NCI-H187 treated with DMSO at 0.1 percent for 48 hours (cell line): ENCODE measurements at places on chromosomes 4 and X.

DNA sequence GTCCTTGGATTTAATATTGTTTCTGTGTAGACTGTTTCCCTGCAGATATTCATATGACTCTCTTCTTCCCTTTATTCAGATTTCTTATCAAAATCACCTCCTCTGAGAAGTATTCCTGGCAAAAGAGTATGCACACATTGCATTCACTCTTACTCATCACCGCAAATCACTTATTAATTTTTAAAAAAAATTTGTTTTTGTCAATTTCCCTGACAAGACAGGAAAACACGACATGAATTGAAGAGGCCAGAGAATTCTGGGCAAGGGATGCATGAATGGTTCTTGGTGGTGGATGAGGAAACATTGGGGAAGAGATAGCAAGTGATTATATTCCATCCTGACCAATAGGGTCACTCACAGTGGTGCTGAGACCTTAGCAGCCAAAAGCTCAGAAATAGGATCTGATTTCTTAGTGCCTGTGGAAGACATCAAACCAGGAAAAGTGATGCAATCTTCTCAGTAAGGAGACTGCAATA, 522.5 kb upstream of the AGA start:
- DNase-seq, result no peak

- no peak for DNase-seq
Measured at GRCh38 chrX:46758163-46758955, 559 bp downstream of the SLC9A7 start.

DNA sequence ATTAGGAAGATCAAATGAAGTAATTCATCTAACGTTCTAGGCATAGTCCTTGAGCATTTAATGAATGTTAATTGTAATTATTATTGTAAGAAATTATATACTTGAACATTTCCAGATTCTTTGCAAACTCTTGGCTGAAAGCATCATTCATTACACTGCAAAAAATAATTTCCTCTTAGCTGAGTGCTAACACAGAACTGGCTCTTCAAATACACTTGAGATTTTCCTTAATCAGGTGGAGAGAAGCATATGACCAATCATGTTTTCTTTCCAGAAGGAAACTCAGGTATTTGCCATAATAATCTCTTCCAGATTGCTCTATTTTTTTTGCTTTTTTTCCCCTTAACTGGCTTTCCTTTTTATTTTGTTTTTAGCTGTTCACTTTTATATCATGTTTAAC, 42.5 kb downstream of the SLC39A8 start:
- DNase-seq, result no peak

DNA sequence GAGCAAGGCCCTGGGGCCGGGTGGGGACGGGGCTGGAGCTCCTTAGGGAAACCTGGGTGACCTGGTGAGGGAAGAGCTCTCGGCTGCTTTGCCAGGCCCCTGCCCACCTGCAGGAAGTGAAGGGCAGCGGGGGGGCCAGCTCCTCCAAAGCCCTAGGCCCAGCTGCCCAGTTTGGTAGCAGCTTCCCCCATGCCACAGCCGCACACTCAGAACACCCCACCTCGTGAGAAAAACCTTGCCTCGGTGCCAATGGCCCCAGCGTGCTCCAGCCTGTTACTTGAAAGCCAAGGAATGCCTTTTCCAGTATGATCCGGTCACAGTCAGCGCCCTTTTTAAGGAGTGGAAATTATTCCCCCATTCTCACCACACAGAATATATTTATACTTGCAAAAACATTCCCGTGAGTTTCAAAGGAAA, 38.3 kb downstream of the ACOX3 start:
- no peak for DNase-seq

DNA sequence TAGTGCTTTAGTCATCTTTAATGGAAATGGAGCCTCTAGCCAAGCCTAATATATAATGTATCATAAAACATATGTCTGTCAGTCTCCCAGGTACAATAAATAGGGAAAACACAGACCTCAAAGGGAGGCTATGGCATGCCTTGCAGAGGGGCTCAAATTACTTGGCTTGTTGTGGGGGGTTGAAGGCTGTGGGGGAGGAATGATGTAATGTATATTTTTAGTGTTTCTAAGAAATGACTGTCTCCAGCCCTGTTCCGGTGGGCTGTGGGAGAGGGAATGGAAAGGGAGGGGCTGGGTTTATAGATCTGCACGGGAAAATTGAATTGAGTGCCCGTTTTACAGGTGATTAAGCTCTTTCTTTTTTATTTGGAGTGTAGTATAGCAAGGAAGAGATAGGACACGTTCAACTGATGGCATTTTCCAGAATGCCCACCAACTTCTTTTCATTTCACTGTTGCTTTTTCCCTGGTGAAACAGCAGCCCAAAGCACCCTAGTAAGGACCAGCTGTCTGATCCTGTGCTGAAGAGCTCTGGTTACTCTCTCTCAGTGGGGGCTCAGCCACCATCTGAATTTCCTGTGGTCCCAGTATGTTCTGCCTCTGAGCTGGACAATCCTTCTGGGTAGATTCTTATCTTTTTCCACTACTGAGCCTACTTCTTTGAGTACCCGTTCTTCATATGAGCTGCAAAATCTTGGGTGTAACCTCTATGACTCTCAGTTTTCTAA, 220.7 kb upstream of the CASK start:
- DNase-seq, result no peak
